ENCODE measurements at places on chromosomes 4 and X.

DNA sequence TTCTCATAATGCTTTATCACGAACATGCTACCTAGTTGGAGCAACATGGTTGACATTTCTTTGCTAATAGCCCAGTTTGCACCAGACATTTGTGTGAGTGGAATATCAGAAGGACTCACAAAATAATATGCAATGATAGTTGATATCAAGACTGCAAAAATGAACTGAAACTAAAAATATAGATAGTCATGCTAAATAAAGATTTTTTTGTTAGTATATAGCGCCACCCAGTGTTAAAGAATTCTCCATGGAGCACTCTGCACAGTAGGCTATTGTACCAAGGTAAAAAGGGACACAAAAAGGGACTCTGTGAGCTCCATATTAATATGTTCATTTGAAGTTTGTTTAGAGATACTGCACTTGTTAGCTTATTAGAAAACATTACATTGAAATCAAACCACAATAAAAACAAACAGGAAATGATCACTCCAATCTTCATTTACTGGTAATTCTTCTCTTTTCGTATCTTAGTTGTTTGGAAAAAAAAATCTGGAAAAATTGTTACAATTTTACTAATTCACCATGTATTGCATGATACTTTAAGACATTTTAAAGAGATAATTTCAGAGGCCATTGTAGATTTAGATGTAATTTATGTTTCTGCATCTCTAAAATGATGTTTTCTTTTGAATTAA, 1509.6 kb downstream of the ADGRL3 start:
- DNase-seq, result no peak

GRCh38 chr4:16827794-16828724, 70.4 kb downstream of the LDB2 start:
- DNase-seq, result no peak

DNA sequence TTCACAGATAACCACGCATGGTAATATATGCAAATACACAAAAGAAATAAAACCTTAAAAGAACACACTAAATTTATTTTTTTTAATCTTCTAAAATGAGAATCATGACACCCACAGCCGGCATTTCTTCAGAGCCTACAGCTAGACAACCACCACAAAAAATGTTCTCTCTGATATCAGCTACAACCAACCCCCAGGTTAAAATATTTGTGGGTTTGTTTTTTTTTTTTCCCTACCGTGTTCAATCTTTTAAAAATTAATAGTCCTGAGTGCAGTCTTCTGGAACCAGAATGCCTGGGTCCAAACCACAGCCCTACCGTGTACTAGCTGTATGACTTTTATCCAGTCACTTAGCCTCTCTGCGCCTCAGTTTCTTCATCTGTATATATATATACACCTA, 36.0 kb downstream of the MAML3 start:
- no peak for DNase-seq

GRCh38 chr4:138393886-138394610, 151.9 kb upstream of the SLC7A11 start:
- DNase-seq, result no peak

DNA sequence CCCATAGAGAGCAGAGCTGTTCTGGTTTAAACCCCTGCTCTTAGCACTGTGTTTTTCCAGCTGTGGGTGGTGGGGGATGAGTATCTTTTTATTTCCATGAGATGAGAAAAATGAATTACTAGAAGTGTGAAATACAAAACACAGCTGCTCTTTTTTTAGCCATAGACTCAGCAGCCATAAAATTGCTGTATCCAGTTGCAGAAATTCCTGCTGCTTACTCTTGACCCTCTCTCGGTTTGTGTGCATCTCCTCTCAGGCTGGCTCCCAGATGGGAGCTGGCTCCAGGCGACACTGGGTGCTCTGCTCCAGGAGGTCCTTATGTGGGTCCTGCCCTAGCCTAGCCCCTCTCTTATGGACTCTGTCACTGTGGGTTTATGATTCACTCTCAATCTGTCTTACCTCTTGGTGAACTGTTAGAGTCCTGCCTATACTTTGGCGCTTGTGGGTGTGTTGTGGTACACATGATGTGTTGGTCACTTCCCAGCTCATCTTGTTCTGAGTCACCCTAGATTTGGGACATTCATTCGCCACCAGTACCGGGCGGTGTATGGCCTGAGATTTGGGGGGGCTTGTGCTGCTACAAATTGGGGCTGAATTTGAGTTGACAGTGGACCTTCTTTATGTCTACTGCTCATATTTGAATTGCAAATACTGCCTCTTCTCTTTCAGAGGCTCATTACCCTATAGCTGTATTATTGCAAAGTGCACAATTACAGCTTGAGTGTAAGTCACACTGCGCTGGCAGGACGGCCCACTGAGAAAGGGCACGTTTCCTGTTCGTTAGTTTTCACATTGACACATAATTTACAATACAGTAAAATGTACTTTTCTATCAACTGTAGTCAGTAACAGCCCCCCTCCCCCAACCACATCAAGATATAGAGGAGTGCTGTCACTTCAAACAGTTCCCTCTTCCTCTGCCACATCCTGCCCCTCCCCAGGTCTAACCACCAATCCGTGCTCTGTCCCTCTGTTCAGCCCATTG, 46.9 kb upstream of the MSANTD1 start:
- DNase-seq, result peak; percentile 40

GRCh38 chrX:31279359-31279758, 207.5 kb upstream of the FTHL17 start:
- DNase-seq, result no peak

GRCh38 chr4:173522951-173523395, 7.1 kb downstream of the HAND2 start:
- DNase-seq, result no peak

- DNase-seq, result no peak
Observed at GRCh38 chr4:168269896-168270295, 48.7 kb downstream of the DDX60 start.

DNA sequence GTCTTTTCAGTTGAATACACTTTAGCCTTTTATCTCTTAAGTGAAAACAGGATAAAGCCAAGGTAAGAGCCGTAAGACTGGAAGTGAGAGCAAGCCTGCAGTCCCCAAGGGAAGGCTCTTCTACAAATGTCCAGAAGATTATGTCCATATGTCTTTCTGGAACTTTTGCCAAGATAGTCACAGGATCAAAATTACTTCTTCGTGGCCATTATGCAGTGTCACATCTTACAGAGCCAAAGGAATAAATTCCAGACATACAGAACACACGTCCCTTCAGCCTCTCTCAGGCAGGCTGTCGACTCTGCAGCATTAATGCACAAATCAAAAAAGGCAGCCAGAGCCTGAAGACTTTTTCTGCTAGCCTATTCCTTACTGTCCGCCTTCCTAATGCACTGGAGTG, 10.9 kb upstream of the GATB start:
- DNase-seq, result no peak

GRCh38 chr4:107071108-107071507, 35.0 kb upstream of the DKK2 start:
- DNase-seq, result no peak

DNA sequence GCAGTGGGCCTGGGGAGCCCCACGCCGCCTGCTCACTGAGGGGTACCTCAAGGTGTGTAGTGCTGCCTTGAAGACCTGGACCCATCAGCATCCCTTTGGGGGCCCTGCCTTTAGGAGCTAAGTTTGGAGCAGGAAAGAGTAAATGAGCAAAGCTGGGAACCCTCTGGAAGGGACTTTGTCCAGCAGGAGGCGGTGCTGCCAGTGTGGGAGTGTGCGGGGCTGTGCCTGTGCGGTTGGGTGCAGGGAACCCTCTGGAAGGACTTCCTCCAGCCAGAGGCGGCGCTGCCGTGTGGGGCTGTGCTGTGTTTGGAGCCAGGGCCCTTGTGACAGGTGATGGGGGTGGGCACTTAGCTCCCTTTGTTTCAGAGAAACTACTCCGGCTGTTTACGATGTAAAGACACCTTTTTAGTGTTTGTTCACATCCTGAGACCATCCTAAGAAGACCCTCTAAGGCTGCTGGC, 25.8 kb downstream of the RGS12 start:
- no peak for DNase-seq

DNA sequence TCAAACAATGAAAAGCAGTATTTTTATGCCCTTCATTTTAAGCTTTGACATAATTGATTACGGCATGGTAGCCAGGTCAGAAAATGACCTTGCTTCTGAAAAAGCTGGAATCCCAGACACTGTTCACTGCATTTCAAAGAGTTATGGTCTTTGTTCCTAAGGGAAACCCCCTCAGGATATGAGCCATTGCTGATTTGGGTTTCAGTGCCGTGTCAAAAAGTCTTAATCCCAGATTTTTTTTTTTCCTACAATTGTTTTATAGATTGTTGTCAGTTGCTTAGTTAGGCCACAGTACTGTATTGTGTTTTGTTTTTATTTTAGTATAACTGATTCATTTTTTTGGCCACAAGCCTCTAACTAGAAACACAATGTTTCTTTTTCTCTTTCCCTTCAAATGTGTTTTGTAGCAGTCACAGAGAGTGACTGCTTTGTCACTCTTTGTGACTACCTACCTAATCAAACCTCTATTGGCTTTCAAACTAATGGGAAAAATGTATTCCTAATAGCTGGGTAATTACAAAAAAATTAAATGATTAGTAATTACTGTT, 10.3 kb downstream of the WDR44 start:
- no peak for DNase-seq

- no peak for DNase-seq
Observed at GRCh38 chr4:88106205-88106604, 52.2 kb downstream of the ABCG2 start.

DNA sequence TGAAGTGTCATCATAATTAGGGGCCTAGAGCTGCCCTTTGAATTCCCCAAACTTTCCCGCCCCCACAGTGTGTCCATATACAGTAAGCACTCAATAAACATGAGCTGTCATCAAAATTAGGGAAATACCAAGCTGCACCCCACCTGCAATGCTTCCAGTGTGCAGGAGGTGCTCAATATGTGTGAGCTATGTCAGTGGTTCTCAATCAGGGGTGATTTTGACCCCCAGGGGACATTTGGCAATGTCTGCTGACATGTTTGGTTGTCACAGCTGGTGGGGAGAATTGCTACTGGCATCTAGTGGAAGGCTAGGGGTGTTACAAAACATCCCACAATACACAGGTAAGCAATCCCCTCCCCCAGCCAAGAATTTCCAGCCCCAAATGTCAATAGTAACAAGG, 748 bp downstream of the CFP start:
- no peak for DNase-seq

GRCh38 chr4:113094802-113095201, 45.3 kb downstream of the ANK2 start:
- DNase-seq, result no peak

DNA sequence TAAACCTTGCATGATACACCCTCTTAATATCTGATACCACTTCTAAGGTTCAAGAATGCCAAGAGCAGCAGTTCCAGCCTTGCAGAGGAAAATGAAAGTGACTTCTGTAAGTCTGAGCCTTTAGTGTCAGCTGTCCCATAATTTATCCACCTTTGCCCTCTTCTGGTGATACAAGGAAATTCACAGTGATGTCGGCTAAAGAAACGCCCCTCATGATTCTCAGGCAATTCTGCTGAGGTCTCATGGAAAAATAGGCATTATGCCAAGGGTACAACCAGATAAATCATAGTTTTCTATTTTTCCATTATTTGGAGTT, 172.2 kb upstream of the CXCL13 start:
- no peak for DNase-seq

GRCh38 chr4:16843831-16844508, 54.5 kb downstream of the LDB2 start:
- no peak for DNase-seq

- no peak for DNase-seq
Observed at GRCh38 chrX:16125520-16126149, 2.3 kb downstream of the GRPR start.

DNA sequence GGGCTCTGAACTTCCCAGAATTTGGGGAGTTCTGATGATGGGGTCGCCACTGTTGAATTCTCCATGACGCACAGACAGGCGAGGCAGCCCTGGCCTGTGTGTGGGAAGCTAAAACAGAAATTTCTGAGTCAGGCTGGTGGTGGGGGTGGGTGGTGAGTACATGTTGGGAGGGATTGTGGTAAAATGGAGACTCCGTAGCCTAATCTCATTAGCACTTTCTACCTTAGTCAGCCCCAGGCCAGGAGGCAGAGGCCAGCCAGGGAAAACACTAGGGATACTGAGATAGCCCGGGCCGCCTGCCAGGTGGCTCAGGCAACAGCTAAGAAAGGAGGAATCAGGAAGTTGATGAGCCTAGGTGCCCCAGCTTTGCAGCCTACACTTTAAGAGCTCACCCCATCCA, 39.3 kb upstream of the NHSL2 start:
- no peak for DNase-seq

DNA sequence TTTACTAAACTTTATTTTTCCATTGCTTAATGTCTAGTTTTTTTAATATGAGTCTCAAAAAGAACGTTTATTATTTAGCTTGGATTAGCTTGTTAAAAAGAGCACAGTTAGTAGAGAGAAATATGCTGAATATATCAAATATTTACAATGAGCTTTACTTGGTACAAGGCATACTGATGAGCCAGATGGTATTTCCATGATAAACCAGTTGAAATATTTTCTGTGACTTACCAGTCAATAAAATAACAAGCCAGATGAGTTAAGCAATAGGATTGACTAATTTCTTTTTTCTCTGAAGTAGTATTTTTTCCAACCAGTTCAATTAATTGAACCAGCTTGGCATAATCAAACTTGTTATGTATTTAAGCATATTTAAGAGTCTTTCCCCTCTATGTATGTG, 134.1 kb downstream of the KLHL34 start:
- DNase-seq, result no peak

GRCh38 chr4:100359441-100359840, 158.4 kb downstream of the EMCN start:
- DNase-seq, result no peak

GRCh38 chr4:123891881-123892280, 495.3 kb downstream of the SPRY1 start:
- no peak for DNase-seq

DNA sequence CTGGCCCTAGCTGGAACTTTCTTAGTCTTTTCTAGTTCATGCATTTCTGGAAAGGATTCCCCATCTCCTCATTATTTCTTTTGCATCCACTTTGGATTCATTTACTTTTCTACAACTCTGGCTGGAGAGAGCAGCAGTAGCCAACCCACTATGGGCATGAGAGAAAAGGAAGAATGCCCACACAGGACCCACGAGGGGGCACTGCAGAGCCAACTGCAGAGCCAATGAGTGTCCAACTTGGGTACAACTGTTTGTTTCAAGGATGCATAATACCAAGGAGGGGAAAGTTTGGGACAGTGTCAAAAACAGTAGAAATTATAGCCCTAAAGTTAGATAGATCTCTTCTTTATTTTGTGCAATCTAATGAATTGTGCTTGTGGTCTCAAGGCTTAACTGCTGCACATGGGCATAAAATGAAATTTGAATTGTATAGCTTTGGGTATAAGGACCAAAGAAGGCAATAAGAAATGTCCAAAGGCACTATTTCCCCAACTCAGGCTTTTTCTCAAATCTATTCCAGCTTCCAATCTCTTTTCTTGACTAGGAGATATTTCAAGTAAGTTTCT, 230.6 kb downstream of the NSUN7 start:
- no peak for DNase-seq

Data from stimulated activated CD4-positive, alpha-beta T cell treated with anti-CD3 and anti-CD28 coated beads, Interleukin-15, amount 100 ng/mL, for 1 hour (primary cell).